ENCODE measurements at places on chromosomes 1 and 21.

DNA sequence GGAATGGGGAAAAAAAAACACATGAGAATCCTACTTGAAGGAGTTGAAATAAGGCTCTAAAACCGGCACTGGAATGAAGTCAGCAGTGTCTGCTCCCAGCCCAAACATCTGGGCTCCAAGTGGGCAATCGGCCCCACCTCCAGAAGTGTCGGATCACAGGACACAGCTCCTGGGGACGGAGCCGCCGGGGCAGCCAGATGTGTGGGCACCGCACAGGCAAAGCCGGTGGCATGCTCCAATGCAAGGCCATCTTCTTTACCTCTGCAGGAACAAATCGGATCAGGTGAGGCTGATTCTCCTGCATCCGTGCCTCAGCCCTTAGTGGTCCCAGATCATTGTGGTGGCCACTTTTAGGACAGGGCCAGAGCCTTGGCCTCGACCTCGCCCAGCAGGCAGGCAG, 156.7 kb downstream of the PRDM16 start:
- DNase-seq = no peak

GRCh38 chr1:34864759-34865158, 5.2 kb upstream of the SMIM12 start:
- no peak for DNase-seq

DNA sequence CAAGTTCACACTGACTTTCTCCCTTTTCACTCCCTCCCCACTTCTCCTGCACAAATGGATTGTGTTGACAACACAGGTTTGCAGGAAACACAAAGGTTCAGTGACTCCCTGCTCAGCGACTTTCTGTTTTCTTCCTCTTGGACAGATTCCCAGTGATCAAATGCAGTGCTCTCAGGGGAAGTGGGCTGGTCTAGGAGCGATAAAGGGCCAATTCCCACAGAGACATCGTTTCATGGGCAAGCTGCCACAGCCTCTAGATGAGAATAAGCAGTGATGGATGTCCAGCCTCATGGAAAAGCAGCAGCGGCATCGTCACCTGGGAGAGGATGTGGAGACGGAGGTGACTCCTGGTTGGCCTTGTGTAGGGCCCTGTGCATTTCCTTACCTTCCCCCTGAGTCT, 30.6 kb downstream of the FYB2 start:
- no peak for DNase-seq

DNA sequence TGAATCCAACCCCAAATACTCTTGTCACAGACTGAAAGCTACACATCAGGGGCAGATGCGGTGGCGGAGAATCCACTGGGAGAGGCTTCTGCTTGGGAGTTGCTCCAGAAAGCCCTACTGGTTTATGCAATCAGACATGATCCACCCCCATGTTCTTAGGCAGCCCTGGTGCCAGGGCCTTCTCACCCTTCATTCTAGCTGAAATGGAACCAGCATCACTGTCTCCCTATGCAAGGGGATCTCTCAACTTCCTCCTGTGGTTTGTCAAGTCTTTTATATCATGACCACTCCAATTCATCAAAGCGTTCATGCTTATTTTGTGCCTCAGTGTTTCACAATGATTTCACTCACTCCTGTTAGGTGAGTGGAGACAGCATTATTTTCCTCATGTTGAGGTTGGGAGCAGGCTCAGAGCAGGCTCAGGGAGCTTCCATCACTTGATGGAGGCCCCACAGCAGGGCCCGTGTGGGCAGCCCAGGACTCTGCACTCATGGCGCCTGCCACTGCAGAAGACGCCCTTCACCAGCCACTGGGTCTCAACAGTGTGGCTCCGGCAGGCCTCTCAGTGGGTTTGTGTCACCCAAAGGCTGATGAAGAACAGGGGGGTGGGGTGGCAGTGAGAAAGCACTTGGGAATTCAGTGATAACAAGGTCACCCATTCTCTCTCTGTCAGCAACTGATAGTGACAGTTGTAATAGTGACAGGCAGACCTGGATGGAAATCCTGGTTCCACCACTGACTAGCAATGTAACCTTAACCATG, 67.1 kb downstream of the CD58 start:
- DNase-seq = peak; percentile 53

DNA sequence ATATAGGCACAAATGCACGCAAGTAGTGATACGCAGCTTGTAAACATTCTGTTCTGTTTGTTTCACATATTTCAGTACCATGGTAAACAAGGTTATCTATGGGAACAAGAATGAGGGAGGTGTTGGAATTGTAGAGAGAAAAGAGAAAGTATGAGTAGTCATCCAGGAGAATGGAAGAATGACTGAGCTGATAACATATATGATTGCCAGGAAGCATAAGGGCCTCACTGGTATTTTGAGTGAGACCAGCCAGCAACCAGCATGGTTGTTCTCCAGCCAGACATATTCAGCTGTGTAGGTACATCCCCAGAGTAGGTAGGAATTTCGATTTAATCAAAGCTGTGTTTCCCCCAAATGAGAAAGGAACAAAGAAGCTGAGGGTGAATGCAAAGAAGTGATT, 58.9 kb upstream of the ARTN start:
- no peak for DNase-seq

DNA sequence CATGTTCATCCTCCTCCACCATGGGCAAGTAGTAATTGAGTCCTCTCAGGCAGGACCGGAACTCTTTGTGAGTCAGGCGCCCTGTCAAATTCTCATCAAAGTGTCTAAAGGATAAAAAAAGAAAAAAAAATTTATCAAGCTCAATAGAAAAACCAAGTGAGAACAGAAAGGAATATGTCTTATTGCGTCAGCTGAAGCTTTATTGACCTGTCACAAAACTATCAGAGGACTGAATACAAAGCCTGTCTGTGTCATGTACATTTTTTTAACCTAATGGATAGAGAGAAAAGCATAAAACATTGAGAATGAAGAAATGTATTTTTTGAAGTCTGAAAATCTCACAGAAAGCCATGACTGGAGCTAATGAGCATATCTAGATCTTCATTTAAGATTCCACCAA, 8.7 kb downstream of the OR10Z1 start:
- no peak for DNase-seq

DNA sequence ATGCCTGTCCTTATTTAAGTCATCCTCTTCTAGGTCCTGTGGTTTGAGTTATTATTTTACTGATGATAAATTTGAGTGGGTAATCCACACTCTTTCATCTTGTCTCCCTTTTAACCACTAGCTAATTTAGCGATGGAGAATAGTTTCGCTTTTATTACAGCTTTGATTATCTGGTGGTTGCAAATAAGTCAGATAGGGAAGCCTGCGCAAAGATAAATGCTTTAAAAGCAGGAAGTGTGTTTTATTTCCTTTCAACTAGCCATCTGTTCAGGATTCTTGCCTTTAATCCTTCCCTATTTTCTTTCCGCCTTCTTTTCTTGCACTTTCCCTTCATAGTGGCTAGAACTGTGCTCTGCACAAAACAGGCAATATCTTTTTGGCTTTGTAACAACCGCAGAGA, 129.0 kb downstream of the TGFB2 start:
- no peak for DNase-seq

DNA sequence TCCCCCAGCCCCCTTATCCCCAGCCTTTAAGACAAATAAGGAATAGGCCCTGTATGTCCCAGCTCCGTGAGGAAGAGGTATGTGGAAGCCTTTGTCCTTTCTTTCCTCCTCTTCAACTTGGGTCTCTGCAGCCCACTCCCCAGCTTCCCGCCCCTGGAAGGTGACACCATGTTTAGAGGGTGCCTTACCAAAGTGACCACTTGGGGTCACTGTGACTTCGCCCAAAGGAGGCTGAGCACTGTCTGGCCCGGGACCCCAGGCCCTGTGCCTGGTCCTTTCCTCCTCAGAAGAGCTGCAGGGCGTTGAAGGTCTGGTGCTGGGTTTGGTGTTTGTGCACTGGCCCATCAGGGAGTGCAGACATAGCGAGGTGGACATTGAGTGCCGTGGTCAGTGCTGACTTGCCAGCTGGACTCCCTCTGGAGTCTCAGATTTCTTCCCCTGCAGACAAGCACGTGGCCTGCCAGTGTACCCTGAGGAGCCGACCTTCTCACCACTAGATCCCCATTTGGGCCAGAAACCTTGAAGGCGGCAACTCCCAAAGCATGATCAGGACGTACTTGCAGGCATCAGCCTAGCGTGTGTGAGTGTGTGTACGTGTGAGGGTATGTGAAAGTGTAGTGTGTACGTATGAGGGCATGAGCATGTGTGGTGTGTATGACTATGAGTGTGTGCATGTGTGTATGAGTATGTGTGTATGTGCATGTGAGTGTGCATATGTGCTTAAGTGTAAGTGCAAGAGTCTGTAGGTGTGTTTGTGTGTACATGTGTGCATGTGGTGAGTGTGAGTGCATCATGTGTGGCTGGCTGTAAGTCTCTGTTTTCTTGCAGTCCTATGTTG, 181.4 kb upstream of the KIAA0040 start:
- DNase-seq = no peak

DNA sequence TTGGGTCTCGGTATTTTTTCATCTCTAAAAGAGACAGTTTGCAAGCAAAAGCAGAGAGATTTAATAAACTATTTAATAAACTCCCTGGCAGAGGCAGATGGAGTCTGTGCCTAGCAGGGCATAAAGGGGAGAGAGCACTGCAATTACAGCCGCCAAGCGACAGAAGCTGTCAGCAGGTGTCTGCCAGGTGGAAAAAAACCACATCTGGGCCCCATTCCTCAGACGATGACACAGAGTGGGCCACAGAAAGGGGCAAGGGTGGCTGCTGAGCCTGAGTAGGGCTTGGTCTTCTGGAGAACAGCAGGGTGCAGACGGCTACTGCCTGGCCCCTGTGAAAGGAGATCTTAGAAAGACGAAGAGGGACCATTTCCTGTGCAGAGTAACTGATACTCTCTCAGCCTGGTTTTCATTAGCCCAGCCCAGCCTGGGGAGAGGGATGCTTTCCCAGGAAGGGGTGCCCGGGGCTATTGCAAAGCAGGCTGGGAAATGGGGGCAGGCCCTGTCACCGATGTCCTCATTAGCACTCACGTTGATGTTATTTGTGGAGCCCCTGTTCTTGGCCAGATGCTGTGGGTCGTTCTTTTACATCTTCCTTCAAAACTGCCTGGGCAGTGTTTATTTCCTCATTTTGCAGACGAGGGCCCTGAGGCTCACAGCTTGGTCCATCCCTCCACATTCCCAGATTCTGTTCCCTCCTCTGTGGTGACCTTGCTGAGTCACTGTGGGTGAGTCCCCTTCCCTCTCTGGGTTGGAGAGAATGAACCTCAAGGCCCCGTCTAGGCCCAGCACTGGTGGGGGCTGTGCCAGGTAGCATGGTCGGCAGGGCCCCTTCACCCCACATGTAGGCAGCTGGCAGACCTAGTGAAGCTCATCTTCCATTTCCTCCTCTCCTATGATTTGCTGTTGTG, 472.7 kb downstream of the PTPRU start:
- no peak for DNase-seq

GRCh38 chr1:19368050-19368449, 55.9 kb downstream of the SLC66A1 start:
- no peak for DNase-seq

DNA sequence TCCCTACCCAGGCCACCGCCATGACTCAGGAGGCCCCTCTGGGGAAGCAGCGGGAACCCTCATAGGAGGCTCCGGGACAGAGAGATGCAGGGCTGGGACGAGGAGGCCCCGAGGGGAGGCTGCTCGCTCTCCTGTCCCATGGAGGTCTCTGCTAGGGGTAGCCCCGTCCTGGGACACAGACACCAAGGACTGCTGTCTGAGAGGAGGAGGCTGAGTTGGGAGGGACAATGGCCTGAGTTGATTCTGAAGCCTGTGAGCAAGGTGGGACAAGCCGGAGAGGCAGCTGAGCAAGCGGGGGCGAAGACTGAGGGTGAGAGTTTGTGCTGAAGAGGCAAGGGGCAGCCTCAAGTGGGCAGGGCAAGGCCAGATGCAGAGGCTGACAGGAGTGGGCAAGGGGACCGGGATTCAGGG, 17.4 kb downstream of the SLC27A3 start:
- no peak for DNase-seq

- no peak for DNase-seq
These were observed 41.5 kb downstream of the KRTAP10-1 start for GRCh38 chr21:44498280-44499210.

DNA sequence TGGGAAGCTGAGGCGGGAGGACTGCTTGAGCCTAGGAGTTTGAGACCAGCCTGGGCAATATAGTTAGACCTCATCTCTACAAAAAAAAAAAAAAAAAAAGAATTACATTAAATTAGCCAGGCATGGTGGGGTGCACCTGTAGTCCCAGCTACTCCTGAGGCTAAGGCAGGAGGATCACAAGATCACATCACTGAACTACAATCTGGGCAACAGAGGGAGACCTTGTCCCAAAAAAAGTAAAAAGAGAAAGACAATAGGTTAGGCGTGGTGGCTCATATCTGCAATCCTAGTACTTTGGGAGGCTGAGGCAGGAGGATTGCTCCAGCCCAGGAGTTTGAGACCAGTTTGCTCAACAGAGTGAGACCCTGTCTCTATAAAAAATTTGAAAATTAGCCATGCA, 130.3 kb downstream of the TIAM1 start:
- DNase-seq = no peak

DNA sequence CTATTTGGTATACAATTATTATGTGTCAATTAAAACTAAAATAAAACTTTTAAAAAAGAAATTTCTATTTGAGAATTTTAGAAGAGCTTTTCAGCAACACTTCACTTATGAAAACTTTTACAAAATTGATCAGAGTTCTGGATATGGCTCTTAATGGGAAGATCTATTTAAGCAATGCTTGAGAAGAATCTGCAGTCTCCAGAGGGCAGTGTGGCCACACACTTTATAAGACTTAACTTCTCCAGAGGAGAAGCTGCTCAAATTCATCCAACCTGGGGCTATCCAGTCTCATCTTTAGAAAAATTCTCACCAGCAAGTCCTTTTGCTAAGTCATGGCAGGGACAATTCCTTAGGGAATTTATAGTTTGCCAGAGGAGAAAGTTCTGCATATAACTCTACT, 25.2 kb upstream of the AGO1 start:
- DNase-seq = peak; percentile 29

DNA sequence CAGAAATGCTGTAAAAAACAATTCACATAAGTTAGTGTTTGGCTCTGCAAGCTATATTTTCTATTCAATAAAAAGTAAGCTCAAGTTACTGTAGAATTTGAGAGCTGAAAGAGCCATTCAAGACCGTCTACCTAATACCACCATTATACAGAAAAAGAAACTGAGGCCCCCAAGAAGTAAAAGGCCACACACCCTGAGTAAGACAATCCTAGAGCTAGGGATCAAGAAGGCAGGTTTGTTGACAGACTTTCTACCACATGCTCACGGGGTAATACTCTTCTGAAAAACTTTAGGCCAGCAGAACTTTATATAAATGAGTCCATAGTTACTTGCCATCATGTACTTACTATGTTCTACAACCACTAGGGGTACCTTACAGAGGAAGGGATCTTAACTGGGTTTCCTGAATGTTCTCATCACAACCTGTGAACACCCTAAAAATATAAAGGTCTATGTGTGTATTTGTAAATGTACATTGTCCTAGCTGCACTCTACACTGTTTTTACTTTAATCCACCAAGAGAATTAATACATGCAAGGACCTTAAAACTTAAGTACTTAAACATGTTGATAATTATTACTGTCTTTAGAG, 2.7 kb downstream of the PSMG1 start:
- no peak for DNase-seq

DNA sequence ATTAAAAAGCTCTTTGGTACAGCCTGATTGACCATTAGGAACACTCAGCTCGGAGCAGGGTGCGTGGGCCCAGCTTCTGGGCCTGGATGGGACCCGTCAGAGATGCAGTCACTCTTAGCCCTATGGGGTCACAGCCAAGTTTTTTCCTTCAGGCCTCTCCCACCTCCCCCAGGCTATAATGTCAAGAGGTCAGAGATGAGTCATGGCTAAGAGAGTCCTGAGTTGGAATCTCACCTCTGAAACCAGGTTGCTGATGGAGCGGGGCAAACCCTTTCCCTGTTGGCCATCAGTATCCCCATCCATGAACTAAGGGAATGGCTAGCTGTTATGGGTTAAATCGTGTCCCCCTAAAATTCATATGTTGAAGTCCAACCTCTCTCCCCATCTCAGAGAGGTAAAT, 195.9 kb upstream of the POU3F1 start:
- no peak for DNase-seq

All from GF-D8 (cell line).